Progenitor cell of endocrine pancreas (in vitro differentiated cells): ENCODE measurements at places on chromosomes 5 and 9.

GRCh38 chr9:124040935-124041816, 29.6 kb downstream of the LHX2 start:
- DNase-seq: peak; percentile 58

GRCh38 chr5:180495292-180495691, 1.1 kb downstream of the CNOT6 start:
- DNase-seq: no peak

DNA sequence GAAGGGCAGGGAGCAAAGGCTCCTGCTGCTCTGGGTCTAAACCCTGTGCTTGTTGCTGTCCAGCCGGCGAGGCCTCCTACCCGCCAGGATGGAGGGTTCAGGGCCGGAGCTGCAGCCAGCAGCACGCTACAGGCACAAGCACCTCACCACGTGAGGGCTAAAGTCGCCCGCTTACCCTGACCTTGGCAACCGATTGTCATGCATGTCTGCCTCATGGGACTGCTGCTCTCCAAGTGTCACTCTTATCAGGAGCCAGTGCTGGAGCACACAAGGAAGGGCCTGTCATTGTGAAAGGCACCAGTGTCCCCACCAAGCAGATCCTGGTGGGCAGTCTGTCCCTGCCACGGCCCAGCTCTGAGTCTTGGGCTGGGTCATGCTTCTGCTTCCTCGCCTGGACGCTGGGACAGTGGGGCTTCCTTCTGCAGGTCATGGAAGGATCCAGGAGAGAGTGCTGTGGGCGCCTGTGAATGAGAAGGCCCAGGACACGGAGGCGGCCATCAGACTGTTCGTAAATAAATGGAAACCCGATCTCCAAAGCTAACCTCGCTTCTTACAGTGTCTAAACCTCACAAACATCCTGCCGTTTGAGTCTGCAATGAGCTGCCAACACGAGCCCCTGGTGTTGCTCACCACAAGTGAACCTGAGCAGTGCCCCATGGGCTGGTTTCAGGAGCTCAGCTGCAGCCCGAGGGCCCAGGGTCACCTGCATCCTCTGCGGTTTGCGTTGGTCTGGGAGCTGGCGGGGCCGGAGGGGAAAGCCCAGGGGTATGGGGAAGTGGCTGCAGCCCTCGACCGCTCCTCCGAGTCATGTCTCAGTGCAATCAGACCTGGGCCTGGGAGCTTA, 58.2 kb upstream of the RXRA start:
- no peak for DNase-seq

DNA sequence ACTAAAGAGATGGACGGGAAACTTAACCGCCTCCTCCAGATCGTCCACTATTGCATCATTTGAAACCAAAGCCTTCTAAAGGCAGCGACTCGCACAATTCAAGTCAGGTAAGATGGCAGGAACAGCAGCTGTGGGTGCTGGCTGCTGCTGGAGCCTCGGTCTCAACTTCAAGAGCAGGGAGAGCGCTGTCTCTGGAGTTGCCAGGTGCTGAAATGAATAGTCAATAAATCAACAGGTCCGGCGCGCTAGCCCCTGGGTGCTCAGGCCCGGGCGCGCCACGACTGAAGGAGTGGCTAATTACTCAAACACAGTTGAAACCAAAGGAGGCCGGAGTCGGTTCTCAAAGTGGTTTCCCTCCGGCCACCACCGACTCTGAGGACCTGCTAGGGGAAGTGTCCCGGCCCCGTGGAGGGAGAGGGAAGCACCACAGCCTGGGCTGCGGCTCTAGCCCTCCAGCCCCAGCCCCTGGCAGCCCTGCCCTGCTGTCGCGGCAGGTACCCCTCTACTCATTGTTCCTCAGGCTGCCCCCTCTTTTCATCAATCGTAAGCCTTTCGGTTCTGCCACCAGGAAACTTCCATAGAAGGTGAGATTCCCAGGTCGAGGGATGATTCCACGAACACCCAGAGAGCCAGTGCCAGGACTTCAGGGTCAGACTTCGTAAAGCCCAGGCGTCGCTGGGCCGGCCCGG, 804 bp downstream of the TTC39B start:
- DNase-seq: peak; percentile 51

- DNase-seq: no peak
These were observed 31.4 kb downstream of the CAMK2A start for GRCh38 chr5:150258130-150258529.
